ENCODE measurements at places on chromosomes 7 and 10.

- H3K4me1 ChIP-seq: no peaks in the 10 kb centered on the region
- H3K27me3 ChIP-seq: no peaks in the 10 kb centered on the region
Measured at GRCh38 chr10:5809527-5810154, 3.6 kb downstream of the GDI2 start.

DNA sequence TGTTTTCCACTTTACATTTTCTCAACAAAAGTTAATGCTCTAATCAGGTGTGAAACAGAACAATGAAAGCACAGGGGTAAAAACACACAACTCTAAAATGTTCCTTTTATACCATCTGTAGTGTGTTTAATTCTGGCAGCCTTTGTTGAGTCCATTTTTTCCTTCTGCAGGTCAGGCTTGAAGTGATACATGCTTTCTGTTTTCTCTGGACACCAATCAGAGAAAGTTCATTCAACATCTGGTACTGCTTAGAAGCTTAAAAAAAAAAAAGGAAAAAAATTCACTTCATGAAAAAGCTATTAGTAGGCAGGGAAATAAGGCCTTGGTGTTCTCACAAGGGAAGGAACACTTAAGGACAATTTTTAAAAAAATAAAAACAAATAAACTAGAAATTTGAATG, 231.3 kb upstream of the RHOBTB1 start:
- no peaks in the 10 kb centered on the region for H3K27me3 ChIP-seq
- DNase-seq: no peak
- H3K27ac ChIP-seq: no peak overlapping the region
- H3K4me1 ChIP-seq: peaks cover 7% of the 10 kb centered on the region
- no peak overlapping the region for H3K4me3 ChIP-seq
- H3K36me3 ChIP-seq: no peaks in the 10 kb centered on the region

DNA sequence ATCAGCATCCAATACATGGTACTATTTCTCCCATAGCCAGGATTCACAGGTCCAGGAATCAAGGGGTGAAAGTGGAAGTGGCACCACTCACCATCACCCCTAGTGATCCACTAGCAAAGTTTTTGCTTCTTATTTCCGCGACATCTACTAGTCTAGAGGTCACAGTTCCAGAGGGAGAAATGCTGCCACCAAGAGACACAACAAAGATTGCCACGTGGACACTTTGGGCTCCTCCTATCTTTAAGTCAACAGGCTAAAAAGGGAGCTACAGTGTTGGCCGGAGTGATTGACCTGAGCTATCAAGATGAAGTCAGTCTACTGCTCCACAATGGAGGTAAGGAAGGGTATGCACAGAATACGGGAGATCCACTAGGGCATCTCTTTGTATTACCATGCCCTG, 178.2 kb downstream of the AKR1D1 start:
- H3K36me3 ChIP-seq: no peaks in the 10 kb centered on the region
- H3K27me3 ChIP-seq: no peaks in the 10 kb centered on the region
- no peak overlapping the region for H3K4me3 ChIP-seq
- DNase-seq: no peak
- H3K4me1 ChIP-seq: no peaks in the 10 kb centered on the region
- no peak overlapping the region for H3K27ac ChIP-seq

- DNase-seq: no peak
- H3K36me3 ChIP-seq: no peaks in the 10 kb centered on the region
- peak overlapping the region; percentile 78 for H3K4me3 ChIP-seq
- no peaks in the 10 kb centered on the region for H3K27me3 ChIP-seq
- 0 out of 2 replicates have a peak, but pooled peaks cover 4% of the 10 kb centered on the region for H3K4me1 ChIP-seq
Measured at GRCh38 chr7:137999496-138000080, 2.3 kb downstream of the CREB3L2 start.

- H3K27ac ChIP-seq: no peak overlapping the region
- no peak overlapping the region for H3K4me3 ChIP-seq
- no peaks in the 10 kb centered on the region for H3K27me3 ChIP-seq
- no peaks in the 10 kb centered on the region for H3K4me1 ChIP-seq
- H3K36me3 ChIP-seq: no peaks in the 10 kb centered on the region
Measured at GRCh38 chr10:29881336-29881771, 178.0 kb downstream of the JCAD start.

DNA sequence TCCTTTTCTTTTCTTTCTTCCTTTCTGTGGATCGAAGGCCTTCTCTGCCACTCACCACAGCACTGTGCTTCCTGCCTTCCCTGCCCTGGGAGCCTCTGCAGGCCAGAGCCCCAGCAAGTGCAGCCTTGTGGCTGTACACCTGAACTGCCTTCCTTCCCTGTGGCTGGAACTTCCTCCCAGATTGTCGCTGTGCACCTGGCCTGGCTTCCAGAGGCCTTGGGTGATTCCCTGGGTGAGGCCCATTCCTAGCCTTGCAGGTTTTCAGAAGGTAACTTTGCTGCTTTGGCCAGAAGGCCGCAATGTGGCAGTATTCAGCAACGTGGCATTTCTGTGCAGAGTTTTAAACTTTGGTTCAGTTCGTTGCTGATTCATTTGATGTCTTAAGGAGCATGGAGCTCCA, 50.1 kb upstream of the RASGEF1A start:
- H3K36me3 ChIP-seq: no peaks in the 10 kb centered on the region
- H3K4me3 ChIP-seq: no peak overlapping the region

- H3K4me3 ChIP-seq: no peak overlapping the region
- no peaks in the 10 kb centered on the region for H3K27me3 ChIP-seq
- DNase-seq: no peak
- H3K36me3 ChIP-seq: no peaks in the 10 kb centered on the region
Measured at GRCh38 chr10:22476601-22477321, 131.5 kb downstream of the SPAG6 start.

GRCh38 chr10:31058795-31059703, 27.4 kb upstream of the ZNF438 start:
- DNase-seq: no peak
- no peaks in the 10 kb centered on the region for H3K27me3 ChIP-seq
- no peak overlapping the region for H3K27ac ChIP-seq

- DNase-seq: no peak
- H3K4me3 ChIP-seq: no peak overlapping the region
- H3K27ac ChIP-seq: no peak overlapping the region
- 0 out of 2 replicates have a peak, but pooled peaks cover 8% of the 10 kb centered on the region for H3K27me3 ChIP-seq
- H3K4me1 ChIP-seq: no peaks in the 10 kb centered on the region
Measured at GRCh38 chr7:17166824-17167379, 131.6 kb upstream of the AHR start.

- no peaks in the 10 kb centered on the region for H3K4me1 ChIP-seq
- no peak overlapping the region for H3K27ac ChIP-seq
- no peaks in the 10 kb centered on the region for H3K27me3 ChIP-seq
- H3K36me3 ChIP-seq: peaks cover 3% of the 10 kb centered on the region
Measured at GRCh38 chr7:110075450-110075849, 1015.5 kb upstream of the LRRN3 start.

- H3K4me3 ChIP-seq: no peak overlapping the region
- no peaks in the 10 kb centered on the region for H3K4me1 ChIP-seq
- H3K27ac ChIP-seq: no peak overlapping the region
- DNase-seq: no peak
- no peaks in the 10 kb centered on the region for H3K36me3 ChIP-seq
- H3K27me3 ChIP-seq: no peaks in the 10 kb centered on the region
Measured at GRCh38 chr10:16519908-16520861, 1.5 kb downstream of the C1QL3 start.

DNA sequence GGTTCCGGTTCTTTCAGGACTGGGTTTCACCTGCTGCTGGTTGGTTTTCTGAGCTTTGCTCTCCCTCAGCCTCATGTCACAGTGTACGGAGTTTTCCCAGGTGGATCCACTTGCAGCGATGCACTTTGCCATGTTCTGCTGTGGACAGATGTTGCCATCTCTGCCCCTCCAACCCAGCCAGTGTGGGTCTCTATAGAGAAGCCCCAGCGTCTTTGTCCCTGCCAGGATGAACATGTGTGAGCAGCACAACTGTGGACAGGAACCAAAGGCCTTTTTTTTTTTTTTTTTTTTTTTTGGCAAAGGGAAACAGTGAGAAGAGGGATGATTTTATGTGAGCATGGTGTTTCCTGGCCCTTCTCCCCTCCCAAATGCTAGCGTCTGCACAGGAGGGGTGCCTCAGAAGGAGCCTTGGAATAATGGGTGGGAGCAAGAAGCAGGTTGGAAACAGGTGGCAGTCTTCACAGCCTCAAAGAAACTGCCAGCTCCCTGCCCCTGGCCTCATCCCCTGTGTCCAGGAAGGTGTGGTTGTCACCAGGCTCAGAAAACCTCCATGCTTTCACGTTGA, 106.5 kb downstream of the RPS24 start:
- no peaks in the 10 kb centered on the region for H3K36me3 ChIP-seq
- H3K27ac ChIP-seq: no peak overlapping the region
- H3K4me3 ChIP-seq: no peak overlapping the region
- DNase-seq: no peak
- no peaks in the 10 kb centered on the region for H3K27me3 ChIP-seq

DNA sequence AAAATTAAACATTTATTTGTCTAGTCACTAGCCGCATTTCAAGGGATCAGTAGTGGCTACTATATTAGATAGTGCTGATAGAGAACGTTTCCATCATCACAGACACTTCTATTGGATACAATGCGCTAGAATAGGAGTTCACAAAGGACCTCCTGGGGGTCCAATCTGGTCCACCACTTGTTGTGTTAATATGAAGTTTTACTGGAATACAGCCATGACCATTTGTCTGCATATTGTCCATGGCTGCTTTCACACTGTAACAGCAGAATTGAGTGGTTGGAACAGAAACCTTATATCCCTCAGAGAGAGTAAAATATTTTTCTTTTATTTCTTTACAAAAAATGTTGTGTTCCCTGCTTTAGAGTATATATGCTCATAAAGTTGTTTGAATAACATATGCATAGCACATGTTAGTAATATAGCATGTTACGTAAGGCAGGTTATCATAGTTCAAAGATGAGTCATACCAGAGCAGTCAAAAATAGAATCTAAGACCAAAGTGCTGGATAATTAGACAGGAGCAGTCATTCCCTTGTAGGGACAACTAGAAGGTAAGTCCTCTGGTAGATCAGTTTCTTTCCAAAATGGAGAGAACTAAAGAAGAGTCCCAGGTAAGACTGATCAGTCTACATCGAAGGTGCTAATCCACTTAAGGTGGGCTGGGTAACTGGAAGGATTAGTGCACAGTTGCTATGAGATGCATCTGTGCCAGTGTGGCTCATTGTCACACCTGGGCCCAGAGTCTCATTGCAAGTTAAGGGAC, 14.9 kb downstream of the BZW2 start:
- no peak overlapping the region for H3K27ac ChIP-seq
- peaks cover 23% of the 10 kb centered on the region for H3K36me3 ChIP-seq
- H3K27me3 ChIP-seq: no peaks in the 10 kb centered on the region

DNA sequence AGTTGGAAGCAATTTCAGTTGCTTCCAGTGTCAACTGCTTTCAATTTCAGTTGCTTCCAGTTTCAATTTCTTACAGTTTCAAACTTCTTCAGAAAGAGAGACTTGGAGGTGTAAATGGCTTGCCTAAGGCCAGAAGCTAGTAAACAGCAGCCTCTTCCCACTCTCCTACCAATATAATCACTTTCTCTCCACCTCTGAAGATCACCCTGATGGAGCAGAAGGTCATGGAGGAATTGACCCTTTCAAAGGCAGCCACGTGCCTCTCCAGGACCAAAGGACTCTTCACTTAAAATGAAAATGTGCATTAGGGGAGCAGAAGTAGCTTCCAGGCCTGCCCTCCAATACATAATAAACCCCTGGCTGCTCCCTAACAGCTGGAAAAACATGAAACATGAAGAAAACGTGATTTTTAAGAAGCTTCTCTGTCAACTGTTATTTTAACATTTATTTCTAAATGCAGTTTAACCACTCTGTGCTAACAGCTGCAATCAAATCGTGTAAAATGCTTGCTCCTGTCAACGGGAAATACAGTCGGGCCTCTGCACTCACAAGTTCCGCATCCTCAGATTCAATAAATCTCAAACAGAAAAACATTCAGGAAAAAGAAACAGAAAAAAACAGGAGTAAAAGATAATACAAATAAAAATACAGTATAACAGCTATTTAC, 1020.6 kb downstream of the XPNPEP1 start:
- H3K27ac ChIP-seq: no peak overlapping the region
- no peaks in the 10 kb centered on the region for H3K27me3 ChIP-seq
- no peak overlapping the region for H3K4me3 ChIP-seq
- DNase-seq: peak; percentile 45
- peaks cover 21% of the 10 kb centered on the region for H3K4me1 ChIP-seq
- no peaks in the 10 kb centered on the region for H3K36me3 ChIP-seq

DNA sequence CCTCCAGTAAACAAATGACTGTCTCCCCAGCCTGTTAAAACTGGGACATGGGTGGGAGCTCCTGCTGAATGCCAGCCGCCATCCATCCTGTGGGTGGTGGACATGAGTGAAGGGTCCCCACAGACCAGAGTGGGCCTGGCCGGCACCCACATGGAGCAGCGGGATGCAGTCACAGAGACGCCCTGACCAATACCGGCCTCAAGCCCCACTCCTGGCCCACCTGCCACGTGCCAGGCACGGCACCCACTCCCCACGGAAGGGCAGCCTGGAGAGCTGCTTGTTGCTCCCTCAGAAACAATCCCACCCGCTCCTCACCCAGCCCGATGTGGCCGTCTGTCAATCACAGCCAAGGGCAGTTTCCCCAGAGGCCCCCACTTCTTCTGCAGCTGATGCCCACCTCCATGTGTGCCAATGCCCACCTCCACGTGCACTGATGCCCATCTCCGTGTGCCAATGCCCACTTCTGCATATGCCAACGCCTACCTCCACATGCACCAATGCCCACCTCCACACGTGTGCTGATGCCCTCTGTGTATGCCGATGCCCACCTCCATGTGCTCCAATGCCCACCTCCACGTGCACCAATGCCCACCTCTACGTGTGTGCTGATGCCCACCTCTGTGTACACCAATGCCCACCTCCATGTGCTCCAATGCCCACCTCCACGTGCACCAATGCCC, 42.8 kb upstream of the DNAAF5 start:
- no peaks in the 10 kb centered on the region for H3K27me3 ChIP-seq
- H3K4me3 ChIP-seq: no peak overlapping the region
- no peaks in the 10 kb centered on the region for H3K36me3 ChIP-seq
- DNase-seq: no peak

DNA sequence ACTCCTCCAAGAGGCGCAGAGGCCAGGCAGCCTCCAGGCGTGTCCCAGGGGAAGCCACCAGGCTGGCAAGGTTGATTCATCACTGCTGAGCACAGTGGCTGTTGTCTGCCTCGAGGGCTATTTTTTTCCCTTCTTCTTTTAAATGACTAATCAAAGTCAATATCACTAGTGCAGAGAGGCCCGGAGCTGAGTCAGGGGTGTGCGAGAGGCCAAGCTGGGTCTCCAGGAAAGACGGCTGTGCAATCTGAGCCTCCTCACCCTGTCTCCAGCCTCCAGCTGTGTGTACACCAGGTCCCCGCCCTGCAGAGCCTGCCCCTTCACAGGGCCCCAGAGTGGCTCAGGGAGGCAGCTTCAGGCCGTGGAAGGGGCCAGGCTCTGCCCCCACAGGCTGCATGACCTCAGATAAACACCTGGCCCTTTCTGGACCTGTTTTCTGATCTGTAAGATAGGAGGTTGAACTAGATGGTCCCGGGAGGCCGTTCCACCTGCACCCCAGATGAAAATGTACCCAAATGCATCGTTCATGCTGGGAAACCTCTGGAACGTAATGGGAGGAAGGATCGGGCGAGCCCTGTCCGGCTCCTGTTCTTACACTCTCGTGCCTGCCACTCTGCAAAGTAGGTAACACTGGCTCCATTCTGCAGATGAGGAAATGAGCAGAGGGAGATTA, 3.7 kb downstream of the STX1A start:
- H3K4me1 ChIP-seq: peaks cover 34% of the 10 kb centered on the region
- H3K36me3 ChIP-seq: no peaks in the 10 kb centered on the region
- DNase-seq: peak; percentile 96
- H3K4me3 ChIP-seq: no peak overlapping the region
- H3K27ac ChIP-seq: peak overlapping the region; percentile 54
